ENCODE measurements at places on chromosomes 1 and 21.

DNA sequence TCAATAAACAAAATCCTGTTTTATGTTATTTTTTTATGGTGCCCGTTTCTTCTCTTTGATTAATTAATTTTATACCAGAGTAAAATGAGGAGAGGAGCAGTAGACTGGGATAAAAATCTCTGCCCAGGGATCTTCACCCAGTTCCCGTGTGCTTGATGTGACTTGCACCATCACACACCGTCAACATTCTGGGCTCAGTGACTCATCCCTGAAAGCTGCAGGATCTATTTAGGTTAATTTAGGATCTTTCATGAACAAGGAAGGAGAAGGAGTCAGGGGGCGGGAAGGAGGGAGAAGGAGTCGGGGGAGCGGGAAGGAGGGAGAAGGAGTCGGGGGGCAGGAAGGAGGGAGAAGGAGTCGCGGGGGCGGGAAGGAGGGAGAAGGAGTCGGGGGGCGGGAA, 182.4 kb downstream of the SMYD3 start:
- DNase-seq: no peak

- no peak for DNase-seq
Measured at GRCh38 chr21:25806060-25806459, 71.3 kb downstream of the GABPA start.

DNA sequence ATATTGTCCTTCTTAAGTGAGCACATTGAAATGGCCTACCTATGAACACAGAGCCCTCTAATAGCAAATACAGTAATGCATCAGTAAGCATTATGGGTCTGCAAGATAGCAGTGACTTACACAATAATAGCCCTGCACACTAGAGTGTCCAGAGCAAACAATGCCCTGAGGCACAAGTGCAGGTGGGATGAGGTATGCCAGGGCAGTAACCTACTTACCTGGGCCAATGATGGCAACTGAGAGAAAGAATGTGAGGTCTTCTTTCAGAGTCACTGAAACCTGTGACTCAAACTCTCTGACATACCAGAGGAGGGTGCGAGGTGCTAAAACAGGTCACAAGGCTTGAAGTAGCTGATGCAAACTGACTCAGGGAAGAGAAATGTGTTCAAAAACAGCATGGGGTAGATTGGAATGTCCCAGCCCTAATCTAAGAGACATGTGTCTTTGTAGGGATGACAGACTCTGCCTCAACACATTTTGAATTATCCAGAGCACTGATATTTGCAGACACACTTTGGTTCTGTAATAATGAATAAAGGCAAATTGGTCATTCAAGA, 168.5 kb upstream of the RUNX1 start:
- peak; percentile 66 for DNase-seq

DNA sequence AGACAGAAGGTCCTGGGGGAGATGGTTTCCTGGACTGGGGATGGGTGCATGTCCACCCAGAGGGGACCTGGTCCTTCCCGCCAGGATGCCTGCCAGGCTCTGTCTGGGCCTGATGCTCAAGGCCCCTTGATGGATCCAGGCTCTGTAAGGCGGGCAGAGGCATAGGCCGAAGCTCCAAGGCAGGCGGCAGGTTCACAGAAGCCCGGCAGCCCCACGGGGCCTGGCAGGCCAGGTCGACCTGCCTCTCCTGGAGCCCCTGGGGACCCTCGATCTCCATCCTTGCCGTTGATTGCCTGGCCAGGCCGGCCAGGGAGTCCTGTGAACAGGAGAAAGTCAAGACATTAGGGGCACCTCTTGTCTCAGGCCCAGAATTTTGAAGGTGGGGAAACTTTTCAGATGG, 16.0 kb downstream of the COL9A2 start:
- no peak for DNase-seq

Data from HS-27A (cell line).